ENCODE measurements at places on chromosomes 11 and 22.

- DNase-seq = no peak
Measured at GRCh38 chr11:112288021-112288420, 27.4 kb upstream of the PLET1 start.

GRCh38 chr11:113721462-113722066 lies 15.5 kb upstream of the TMPRSS5 start:
- DNase-seq = no peak

DNA sequence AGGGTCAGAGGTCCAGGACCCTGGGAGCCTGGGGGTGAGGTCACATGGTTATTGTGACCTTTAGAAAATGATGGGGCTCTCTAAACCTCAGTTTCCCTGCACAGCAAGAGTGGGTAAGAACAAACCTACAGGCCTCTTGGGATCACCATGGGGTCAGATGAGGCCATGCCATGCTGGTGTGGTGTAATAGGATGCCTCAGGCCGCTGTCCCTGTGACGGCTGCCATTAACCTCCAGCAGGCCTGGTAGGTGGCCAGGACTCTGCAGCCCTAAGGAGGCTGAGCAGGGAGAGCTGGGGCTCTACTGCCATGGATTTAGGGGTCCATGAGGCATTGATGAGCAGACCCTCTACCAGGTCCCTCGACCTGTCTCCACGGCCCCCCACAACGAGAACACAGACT lies 265.5 kb downstream of the CTTN start:
- no peak for DNase-seq

DNA sequence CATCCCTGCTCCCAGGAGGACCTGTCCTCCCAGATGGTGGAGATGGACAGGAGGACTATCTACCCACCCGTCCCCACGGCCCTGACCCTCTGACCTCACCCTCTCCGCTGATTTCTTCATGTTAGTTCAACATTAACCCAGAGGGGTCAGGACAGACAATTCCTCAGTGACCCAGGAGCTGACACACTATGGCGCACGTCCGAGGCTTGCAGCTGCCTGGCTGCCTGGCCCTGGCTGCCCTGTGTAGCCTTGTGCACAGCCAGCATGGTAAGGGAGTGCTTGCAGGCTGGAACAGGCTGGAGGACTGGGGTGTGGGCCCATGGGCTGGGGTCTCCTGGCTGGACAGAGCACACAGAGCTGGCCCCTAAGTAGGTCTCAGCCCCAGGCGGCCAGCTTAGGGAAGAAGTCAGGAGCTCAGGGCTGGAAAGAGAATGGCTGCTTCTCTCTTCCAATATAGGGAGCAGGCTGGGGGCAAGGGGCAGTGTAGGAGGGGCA lies at the start of gene F2:
F2 (plus strand) TSS at position 166 of the 495 bp plus-strand sequence; CDS start at position 189, 23 bp downstream.
- no peak for DNase-seq
